ENCODE measurements at places on chromosomes 3 and 15.

DNA sequence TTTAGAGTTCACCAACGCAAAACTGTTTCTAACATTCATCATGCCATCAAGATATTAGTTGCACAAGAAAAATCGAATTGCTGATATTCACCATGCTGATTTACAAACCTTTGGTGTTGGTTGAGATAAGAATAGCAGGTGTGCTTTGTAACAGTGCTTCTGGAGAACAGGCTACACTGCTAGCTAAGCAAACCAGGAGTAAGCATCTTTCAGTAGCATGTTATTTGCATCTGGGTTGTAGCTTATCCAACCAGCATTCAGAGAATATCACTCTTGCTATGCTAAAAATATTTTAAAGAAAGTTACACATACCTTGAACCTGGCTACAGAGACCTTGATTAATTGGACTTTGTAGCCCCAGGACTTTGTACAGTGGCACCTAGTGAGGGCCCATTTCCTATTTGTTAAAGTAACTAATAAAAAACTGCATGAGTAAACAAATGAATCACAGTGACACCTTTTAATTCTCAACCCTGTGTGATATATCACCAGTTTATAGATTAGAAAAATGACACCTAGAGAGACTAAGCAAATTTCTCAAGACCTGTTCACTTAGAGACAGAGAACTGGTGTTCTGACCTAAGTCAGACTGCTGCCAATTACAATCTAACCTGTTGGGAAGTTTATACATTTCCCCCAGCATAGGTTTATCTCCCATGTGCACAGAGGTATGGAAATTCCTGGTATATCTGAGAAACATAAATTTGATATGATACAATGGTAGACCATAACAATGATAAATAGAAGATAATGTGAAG lies 435.5 kb upstream of the TGFBR2 start:
- DNase-seq: no peak

DNA sequence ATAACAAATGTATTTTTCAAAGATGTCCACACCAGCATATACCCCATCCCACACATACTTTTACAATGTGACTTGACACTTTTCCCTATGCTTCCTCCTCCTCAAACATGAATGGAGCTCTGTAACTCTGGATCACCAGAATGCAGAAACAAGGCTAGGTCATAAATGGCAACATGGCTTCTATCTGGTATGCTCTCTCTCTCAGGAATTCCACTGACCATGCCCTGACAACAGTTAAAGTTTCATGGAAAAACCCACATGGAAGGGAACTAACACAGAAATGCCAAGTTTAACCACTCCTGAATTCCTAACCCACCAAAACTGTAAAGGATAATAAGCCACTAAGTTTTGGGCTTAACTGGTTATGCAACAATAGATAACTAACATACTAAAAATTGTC lies 19.9 kb downstream of the MYO9A start:
- no peak for DNase-seq

DNA sequence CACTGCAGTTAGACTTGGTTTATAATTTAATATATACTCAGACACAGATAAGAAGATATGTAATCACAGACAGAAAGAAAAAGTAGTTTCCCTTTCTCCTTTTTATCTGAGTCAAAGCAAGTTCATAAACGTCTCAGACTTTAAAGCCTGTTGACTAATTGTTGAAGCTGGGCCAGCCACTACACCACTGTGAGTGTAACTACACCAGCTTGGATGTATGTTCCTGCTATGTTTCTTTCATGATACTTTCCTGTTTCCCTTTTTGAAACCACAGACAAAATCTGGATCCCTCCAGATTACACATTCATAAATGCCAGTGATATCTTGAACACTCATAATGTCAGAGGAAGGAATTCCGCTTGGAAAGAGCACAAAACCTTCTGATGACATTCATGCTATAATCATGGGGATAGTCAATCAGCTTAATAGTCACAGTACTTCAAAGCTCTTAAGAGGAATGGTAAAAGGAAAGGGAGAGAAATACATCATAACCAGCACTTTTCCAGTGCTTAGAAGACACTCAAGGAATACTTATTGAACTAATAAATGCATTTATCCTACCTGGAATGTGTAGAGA lies 32.0 kb downstream of the KCNMB2 start:
- DNase-seq: no peak

DNA sequence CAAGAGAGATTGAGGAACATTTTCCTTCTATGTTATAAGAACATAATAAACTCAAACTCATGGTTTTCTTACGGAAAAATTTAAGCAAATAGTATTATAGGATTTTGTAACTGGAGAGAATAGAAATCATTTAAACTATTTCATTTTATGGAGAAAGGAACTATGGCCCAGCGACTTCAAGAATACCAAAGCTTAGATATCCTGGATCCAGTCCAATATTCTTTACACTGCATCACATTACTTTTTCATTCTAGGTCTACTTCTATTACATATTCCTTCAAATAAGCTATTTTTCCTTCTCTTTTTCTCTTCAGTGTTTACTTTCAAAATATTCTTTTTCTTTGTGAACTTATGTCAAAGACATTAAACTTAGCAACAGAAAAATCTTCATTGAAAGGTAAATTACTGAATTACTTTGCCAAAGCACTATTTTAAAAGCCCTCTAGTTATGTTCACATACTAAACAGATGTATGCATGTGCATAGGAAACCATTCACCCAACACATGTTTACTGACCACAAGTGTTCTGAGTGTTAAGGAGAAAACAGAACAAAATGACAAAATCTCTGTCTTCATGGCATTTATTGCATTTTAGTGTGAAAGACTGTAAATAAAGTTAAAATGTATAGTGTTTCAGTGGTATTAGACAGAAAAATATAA lies 20.4 kb downstream of the KPNA4 start:
- DNase-seq: no peak

GRCh38 chr3:58321791-58322190 lies 10.9 kb upstream of the PXK start:
- DNase-seq: no peak

- DNase-seq: no peak
Measured at GRCh38 chr3:187291001-187291511, 481 bp downstream of the MASP1 start.

DNA sequence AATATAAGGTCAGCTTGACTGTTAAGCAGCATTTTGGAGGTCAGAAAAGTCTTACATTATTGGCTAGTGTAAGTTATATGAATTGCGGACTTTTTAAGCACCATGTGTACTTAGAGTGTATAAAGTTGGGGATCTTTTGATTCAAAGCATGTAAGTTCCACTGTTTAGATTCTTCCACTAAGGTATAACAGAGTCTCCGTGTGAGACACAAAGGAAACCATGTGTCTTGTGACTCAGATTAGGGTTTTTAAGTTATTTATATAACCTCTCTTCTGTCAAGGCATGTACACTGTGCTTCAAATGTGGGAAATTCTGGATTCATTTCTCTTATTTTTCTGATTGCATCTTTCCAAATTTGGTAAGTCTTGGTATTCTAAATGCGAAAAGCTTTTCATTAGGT lies 143.5 kb upstream of the SOX2 start:
- DNase-seq: no peak

DNA sequence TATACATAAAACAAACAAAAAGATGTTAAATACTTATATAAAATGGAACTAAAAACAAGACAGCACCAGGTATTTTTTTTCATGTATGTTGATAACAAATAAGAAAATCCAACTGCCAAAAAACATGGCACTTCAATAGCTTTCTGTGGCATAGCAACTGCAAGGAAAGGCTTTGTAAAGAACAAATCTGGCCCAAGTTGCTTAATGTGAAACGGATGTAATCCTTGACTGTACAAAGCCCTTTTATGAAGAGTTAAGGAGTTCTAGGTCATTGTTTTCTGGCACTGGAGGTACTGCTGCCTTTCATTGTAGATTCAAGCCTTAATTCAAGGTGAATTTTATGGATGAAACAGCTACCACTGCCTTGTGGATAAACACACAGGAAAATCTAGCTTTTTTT lies 68.8 kb upstream of the SLC12A8 start:
- no peak for DNase-seq

DNA sequence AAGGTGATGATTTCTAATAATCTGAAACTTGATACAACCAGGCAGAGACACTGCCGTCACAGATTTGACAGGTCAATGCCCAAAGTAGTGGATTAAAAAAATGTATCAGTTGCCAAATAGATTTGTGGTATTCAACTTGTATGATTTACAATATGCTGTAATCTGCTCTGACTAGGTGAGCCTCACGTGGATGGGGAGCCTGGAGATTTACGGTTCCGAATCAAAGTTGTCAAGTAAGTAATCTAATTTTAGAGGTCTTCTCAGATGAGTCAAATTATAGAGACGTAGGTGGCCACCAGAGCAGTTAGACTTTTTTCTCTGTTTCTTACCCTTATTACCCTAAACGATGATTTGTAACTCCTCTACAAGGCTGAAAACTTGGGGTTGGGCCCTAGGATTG lies 12.0 kb downstream of the DNAJB11 start:
- DNase-seq: no peak

All from natural killer cell (primary cell).